ENCODE measurements at places on chromosomes 5 and 9.

- no peak for DNase-seq
Measured at GRCh38 chr5:74762599-74762998, 4.3 kb downstream of the GFM2 start.

GRCh38 chr5:139710319-139711066, 62.3 kb downstream of the CXXC5 start:
- DNase-seq, result peak; percentile 87

GRCh38 chr5:31364881-31365636, 166.8 kb downstream of the DROSHA start:
- DNase-seq, result no peak

GRCh38 chr9:38094165-38094564, 25.1 kb upstream of the SHB start:
- DNase-seq, result no peak

- peak; percentile 73 for DNase-seq
Measured at GRCh38 chr9:137307255-137308056, 5.4 kb upstream of the NRARP start.

- DNase-seq, result no peak
Measured at GRCh38 chr9:17986595-17986994, 407.7 kb downstream of the SH3GL2 start.

- DNase-seq, result no peak
Measured at GRCh38 chr5:178547753-178548415, 42.3 kb downstream of the COL23A1 start.

DNA sequence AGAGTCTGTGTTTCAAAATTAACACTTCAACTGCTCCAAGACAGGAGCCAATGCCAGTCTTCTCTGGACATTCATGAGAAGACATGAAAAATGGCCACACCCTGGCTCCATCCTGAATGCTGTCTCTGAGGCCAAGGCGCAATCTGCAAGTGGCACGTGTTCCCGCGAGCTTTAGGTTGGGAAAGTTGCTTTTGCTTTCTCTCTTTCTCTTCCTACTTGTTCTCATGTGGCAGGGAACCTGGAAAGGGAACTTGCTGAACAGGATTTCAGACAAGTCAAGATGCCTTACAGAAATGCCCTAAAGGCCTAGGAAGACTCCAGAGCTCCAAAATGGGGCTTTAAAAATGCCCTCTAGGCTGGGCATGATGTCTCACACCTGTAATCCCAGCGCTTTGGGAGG, 91.9 kb upstream of the OTULINL start:
- DNase-seq, result peak; percentile 3

DNA sequence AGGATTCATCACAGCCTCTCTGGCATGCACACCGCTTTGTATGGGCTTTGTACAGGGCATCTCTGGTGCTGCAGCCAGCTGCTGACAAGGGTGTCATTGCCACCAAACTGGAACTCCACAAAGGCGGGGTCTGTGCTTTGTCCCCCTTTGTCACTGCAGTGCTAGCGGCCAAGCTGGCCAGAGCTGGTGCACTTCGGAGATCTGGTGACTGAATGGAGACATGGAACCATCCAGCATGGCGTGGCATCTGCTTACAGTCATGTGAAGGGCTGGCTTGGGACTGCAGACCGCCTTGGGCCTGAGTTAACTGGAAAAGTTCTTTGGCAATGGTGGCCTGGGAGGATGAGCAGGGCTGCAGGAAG, 18.7 kb upstream of the COL5A1 start:
- no peak for DNase-seq

DNA sequence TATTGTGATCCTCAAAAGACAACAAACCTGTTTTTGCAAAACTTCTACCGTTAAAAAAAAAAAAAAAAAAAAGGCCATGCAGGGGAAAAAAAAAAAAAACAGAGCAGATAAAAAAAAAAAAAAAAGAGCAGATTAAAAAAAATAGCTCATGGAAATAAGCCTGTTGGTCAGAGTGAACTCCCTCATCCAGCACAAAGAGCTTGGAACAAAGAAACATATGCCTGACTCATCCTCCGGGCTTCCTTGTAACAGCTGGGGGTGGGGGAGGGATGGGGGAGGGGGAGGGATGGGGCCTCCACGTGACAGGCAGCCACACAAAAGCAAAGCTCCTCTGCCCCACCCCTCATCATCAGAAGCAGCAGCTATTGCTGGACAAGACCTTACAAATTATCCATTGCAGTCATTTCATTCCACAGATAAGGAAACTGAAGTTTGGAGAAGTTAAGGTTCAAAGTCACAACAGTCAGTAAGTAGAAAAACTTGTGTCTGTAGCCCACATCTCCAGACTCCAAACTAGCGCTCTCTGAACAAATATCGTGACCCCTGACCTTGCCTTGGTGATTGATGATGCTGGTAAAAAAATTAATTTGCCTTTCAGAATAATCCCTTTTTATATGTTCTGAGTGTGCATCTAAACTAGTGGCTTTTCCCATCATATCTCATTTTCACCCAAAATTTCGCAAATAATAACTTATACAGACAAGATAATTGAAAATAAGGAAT, 38.9 kb downstream of the SLC35D2 start:
- DNase-seq, result peak; percentile 18
